CD4-positive, alpha-beta T cell treated with Interleukin-17A for 1 hour (primary cell): ENCODE measurements at places on chromosomes 12 and 14.
A peak's percentile ranks its signal among the peaks of the same experiment; 100 is the strongest.

DNA sequence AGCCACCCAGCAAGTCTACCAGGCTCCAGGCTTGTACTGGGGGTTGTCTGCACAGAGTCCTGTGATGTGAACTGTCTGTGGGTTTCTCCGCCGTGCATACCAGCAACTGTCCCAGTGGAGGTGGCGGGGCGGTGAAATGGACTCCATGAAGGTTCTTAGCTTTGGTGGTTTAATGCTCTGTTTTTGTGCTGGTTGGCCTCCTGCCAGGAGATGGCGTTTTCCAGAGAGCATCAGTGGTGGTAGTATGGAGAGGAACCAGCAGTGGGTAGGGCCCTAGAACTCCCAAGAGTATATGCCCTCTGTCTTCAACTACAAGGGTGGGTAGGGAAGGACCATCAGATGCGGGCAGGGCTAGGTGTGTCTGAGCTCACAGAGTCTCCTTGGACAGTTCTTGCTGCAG, 303.8 kb downstream of the TMEM121 start:
- DNase-seq = peak; percentile 8

DNA sequence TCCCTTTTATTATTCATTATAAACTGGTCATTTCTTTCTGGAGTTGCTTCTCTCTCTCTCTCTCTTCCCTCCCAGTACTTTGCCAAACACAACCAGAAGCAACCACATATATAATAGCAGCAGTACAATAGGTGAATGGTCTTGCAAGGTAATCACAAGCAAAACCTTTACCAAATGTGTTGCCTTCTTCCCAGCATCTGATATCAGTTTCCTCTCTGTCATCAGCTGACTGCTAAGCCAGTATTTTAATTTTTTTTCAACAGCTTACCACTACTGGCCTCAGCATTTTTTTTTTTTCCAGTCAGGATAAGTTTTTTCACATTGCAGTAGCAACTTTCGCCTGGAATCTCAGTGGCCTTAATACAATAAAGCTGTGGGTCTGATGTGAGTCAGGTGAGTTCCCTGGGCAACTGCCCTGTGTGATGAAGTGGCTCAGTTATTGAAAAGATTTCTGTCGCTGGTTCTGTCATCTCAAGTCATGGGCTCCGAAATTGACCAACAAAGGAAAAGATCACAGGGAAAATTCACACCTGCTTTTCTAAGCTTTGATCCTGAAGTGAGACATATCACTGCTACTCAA, 282.5 kb upstream of the AMIGO2 start:
- peak; percentile 22 for DNase-seq

DNA sequence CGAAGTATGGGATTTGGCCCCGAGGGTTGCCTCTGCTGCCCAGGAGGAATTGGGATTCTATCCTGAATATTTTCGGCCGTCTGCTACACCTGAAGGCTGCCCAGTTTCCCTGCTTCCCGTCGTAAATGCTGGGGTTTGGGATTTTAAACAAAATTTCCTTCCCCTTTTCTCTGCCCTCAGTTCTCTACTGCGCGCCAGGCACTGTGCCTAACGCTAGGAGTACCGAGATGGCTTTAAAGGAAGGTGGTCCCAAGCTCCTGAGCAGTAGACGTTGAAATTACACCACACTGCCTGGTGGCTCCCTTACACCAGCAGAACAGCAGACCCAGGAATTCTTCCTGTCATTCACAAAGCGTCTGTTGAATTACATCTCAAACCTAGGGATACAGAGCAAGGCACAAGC, 566 bp upstream of the PRDM4 start:
- no peak for DNase-seq

DNA sequence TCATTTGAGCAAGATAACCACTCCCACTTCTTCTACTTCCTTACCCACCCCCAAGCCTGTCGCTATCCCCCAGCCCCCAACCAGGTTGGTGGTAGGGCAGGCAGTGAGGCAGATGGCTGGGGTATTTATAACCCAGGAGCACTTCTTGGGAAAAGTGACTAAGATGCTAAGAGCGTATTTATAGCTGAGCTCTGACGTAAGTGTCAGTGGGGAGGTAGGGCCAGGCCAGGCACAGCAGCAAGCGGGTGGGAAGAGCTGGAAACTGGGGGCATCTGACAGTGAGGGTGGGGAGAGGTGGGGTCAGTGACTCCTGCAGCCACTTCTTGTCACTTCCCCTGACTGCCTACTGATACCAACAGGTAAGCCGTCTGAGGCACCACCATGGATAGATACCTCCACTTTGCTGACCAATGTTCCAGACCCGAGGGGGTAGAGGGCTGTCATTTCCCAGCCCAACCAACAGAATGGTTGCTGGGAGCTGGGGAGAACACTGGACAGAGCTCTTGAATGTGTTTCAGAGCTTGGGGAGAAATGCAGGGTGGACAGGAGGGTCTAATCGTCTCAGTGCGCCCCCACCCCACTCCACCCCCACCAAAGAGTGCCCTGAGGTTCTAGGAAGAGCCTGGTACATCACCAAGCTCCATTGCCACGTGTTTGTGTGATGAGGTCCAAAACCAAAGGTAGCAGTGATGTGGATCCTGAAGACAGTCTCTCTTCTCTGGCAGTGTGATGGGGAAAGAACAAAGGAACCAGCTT, 2.7 kb upstream of the INHBE start:
- DNase-seq = no peak

GRCh38 chr12:118220702-118221101, 84.8 kb downstream of the PEBP1 start:
- no peak for DNase-seq

DNA sequence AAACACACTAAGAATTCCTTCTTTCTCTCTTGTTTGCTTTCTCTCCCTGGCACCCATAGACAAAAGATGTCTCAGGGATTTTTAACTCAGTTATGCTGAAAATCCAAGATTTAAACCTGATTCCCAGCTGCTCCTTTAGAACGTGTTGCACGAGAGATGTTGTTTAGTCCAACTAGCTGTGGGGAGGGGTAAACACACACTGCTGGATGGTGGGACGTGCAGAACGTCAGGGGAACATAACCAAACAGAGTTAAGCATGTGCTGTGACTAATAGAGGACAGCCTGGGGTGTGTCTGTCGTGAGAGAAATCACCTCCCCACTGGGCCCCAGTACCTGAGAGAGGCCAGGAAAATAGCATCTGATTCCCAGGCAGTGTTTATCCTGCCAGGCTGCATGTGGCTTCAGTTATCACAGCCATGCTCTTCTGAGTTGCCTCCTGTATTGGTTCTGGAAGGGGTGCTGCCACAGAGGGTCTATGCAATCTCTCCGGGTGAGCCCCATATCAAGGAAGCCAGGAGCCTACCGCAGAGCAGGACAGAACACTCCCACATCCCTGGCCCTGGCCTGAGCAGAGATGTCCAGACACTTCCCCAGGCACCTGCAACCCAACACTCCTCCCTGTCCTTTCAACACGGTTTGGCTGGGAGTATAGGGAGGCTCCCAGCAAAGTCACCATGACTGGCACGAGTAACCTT, 112.7 kb upstream of the EGLN3 start:
- no peak for DNase-seq

GRCh38 chr12:66482351-66483203, 180.3 kb downstream of the HELB start:
- no peak for DNase-seq

DNA sequence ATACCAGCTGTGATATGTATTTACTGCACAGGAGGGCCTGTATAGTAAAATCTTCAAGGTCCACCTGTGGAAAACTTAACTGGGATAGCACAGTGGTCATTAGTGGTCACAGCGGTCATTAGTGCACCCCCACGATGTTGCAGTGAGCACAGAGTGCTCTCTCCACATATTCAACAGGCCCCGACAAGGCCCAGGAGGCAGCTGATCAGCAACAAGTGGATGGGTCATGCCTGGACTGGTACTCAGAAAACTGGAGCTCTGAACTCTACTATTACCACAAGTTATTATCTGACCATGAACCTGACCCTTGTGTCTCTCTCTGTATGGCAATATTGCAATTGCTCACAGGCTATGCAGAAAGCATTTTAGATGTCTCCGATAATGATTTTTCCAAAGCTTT, 129.5 kb downstream of the SLC35F4 start:
- DNase-seq = no peak
